ENCODE measurements at places on chromosomes 6 and 20.

GRCh38 chr20:36483209-36483918, 58.0 kb upstream of the MYL9 start:
- no peak for DNase-seq

GRCh38 chr20:1448081-1448620, 18.5 kb downstream of the NSFL1C start:
- DNase-seq = no peak

DNA sequence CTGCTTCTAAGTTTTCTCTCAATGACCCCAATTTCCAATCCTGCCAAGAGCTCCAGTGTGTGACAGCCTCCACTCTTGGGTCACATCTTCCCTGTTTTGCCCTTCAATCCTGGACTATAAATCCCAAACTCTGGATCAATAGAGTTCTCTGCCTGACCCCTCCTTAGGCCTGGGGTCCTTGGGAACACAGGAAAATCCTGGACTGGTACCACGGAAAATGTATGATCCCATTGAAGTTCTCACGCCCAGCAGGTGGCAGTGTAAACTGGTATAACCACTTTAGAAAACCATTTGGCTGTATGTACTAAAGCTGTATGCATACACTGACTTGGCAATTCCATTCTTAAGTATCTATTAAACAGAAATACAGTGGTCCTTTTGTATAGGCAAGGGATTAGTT, 98.0 kb downstream of the SNAP25 start:
- no peak for DNase-seq

DNA sequence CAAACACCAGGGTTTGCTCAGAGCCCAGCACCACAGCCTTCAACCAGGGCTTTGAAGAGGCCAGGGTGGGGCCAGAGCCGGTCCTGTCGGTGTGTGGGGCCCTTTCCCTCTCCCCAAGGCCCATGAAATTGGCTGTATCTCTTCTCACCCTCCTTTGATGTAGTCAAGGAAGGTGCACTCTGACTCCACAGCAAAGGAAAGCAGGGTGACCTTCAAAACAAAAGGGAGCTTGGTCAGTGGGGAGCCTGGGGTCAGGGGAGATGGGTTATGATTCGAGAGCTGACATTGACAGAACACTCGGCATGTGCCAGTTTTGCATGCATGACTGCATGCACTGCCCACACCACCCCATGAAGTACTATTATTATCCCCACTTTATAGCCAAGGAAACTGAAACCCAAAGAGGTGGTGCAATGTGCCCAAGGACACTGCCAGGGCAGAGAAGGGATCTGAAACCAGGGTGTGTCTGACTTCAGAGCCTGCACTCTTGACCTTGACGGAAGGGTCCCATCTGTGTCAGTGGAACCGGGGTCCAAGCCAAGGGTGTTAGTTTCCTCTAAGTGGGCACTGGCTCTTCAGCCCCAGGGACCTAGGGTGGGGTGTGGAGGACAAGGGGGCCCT, 55.4 kb downstream of the RAB44 start:
- no peak for DNase-seq

DNA sequence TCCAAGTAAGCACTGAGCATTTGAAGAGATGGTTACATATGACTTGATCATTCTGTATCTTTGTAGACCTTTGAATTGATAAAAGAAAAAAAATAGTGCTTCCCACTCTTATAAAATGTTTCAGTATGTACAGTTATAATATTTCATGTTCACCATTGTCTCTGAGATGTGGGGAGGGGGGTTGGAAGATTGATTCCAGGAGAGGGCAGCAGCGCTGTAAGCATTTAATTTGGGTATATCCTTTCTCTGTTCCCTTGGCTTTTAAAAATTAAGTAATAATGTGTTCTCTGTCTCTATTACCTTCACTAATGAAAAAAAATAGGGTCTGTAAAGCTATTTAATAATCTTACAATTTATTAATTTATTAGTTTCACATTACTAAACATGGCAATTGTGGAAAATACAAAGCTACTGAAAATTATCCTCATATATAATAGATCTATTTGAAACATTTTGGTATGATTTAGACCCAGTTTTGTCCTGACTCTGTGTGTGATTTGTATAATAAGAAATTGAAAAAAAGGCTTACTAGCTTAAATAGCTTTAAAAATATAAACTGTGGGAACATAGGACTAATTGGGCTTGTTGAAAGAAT, 341.2 kb downstream of the CDKAL1 start:
- DNase-seq = no peak

- DNase-seq = no peak
Measured at GRCh38 chr6:52167267-52167666, 18.9 kb upstream of the IL17A start.

- peak; percentile 17 for DNase-seq
Measured at GRCh38 chr6:99151634-99152346, 197.7 kb downstream of the FAXC start.

GRCh38 chr20:58171796-58172425, 56.5 kb downstream of the ANKRD60 start:
- DNase-seq = no peak

DNA sequence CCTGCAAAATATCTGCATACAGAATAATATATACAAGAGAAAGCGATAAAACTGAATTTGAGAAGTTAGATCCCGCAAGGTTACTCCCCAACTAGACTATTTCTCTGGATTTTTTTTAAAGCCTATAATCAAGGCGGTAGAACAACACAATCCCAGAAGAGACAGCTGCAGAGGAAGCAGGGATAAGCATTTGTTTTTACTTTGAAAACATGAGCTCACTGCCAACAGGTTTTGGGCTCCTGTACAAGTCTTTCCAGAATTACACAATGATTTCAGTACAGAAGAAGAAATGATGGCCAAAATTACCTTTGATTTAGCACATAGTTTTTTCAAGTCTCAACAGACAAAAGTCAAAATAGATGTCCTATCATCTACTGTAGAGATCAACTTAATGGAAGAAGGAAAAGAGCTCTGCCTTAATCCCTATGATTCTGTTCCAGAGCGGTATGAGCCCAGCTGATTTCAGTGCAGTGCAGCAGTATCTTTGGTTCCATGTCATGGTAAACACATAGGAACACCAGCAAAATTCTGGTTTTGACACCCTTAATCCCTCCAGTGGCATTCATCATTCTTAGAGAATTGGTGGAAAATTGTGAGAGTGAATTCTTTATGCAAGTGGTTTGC, 304.3 kb downstream of the HDGFL1 start:
- no peak for DNase-seq

DNA sequence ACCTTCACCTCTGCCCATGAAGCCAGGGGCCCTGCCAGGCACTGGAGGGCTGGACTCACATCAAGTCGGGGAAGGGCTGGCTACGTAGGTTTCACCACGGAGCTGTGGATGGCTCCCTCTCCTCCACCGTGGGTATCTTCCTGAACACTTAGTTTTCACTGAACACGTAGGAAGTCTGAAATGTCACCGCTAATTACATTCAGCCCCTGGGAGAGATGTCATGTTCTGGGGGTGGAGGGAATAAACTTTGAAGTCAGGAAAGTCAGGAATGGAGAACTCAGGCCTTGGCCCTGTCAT, 6.5 kb downstream of the LHFPL5 start:
- DNase-seq = no peak

- DNase-seq = no peak
Measured at GRCh38 chr6:132021552-132022375, 70.6 kb upstream of the CCN2 start.

GRCh38 chr6:37131104-37131959, 38.6 kb upstream of the PIM1 start:
- no peak for DNase-seq

- DNase-seq = no peak
Measured at GRCh38 chr6:30071081-30071818, 4.3 kb downstream of the PPP1R11 start.

All from activated CD8-positive, alpha-beta memory T cell treated with anti-CD3 and anti-CD28 coated beads for 48 hours (primary cell).